ENCODE measurements at places on chromosomes 12 and 14. TPM values are rescaled to one million over a fixed set of nuclear protein-coding genes. Genes with fewer than 3 reads are reported as not detected.
A peak's percentile ranks its signal among the peaks of the same experiment; 100 is the strongest.

- peak; percentile 84 for DNase-seq
Observed at GRCh38 chr14:24171422-24172260, at the start of gene REC8. TSS of gene REC8 (plus strand) at chr14:24172080. CDS start at chr14:24172553, 473 bp downstream.

Gene KLHL33
- 0.60 TPM for total RNA-seq

DNA sequence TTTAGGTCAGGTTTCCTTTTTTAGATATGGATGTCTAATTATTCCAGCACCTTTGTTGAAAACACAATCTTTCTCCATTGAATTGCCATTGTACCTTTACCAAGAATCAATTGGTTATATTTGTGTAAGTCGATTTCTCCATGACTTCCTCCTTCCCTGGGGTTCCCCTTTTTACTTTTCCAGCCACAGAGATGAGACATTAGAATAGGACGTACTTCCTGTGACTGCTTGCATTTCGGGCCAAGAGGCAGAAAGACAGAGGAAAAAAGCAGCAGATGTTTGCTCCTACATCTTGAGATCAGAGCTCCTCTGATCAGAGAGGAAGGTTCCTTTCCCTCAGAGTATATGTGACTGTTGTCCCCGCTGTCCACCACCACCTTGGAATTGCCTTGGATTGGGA is 453.7 kb upstream of the RGS6 start:
- DNase-seq: no peak

DNA sequence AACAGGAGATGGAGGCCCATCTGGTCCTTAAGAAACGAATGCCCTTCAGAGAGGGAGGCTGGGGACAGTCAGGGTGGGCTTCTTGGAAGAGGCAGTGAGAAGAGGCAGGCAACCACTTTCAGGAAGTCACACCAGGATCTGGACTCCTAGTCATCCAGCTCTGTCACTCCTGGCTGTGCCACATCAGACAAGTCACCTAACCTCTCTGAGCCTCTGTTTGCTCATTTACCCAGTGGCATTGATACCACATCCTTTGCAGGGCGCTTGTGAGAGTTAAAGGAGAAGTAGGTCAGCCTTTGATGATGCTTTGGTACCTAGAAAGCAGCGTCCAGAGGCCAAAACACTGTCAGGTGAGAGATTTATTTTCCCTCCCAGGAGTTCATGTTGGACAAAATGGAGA is 11.1 kb downstream of the CCDC197 start:
- DNase-seq: no peak

DNA sequence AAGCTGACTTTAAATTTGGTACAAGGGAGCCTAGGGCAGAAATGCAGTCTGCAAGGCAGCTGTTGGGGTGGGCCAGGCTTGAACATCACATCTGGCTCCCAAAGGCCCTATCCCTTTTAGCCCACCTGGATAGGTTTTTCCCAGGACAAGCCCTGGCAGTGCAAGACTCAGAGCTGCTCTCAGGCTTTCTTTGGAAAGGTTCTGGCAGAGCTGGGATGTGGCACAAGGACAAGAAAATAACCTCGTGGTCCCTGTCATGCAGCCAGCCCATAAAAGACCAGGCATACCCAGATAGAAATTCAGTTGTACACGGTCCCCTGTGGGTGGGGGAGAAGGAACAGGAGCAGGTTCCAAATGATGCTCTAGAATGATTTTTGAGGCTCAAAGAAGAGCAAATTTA is 206.9 kb downstream of the TTC7B start:
- no peak for DNase-seq

GRCh38 chr12:62817556-62818271 is 117.2 kb downstream of the PPM1H start:
- no peak for DNase-seq

DNA sequence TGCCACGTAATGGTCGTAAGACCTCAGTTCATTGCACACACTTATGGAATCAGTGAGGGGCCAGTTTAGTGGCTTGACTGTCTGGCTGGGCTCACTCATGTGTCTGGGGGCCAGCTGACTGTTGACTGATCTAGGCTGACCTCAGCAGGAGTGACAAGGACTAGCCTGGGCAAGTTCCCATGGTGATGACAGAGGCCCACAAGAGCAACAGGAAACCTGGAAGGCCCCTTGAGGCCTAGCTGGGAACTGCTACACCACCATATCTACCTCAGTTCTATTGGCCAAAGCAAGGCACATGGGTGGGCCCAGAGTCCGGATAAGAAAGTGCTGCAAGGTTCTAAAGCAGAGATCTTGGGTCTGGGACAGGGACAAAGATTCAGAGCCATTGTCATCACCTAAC is 21.3 kb upstream of the RFLNA start:
- DNase-seq: no peak

GRCh38 chr12:42343721-42344120 is 17.8 kb downstream of the PPHLN1 start:
- DNase-seq: no peak

Gene ATG101
- total RNA-seq: 29.7 TPM

GRCh38 chr14:30005114-30005808 is 77.6 kb upstream of the PRKD1 start:
- DNase-seq: no peak

- peak; percentile 70 for DNase-seq
Observed at GRCh38 chr12:112111931-112112330, 3.3 kb upstream of the NAA25 start.

Gene VASH1
- total RNA-seq: 12.0 TPM

GRCh38 chr14:94174604-94175010 is 485 bp downstream of the PPP4R4 start:
- no peak for DNase-seq

DNA sequence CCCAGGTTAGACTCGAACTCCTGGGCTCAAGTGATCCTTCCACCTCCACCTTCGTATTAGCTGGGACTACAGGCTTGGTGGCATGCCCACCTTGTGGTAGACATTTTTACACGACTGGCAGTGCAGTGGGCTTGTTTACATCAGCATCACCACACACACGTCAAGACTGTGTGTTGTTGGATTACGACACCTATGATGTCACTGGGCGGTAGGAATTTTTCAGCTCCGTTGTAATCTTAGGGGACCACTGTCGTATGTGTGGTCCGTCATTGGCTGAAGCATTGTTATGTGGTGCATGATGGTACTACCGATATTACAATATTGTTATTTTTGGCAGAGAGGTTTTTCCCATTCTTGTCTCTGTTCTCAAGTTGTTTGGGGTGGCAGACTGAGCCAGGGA is 50.7 kb downstream of the TSPAN9 start:
- no peak for DNase-seq

DNA sequence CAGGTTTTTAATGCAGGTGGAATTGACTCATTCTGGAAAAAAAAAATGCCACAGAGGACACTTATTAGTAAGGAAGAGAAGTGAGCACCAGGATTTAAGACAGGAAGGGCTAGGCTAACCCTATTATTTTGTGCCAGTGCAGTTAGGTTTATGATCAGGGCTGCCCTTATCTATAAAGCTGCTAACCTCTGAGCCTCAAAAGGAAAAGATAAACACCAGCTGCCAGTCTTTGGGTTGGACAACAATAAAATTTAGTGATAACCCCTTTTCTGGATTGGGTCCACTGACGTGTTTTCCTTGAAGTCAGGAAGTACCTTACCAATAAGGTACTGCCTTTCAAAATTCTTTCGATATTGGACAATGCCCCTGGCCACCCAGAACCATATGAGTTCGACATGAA is 128.9 kb downstream of the NUBPL start:
- DNase-seq: no peak

DNA sequence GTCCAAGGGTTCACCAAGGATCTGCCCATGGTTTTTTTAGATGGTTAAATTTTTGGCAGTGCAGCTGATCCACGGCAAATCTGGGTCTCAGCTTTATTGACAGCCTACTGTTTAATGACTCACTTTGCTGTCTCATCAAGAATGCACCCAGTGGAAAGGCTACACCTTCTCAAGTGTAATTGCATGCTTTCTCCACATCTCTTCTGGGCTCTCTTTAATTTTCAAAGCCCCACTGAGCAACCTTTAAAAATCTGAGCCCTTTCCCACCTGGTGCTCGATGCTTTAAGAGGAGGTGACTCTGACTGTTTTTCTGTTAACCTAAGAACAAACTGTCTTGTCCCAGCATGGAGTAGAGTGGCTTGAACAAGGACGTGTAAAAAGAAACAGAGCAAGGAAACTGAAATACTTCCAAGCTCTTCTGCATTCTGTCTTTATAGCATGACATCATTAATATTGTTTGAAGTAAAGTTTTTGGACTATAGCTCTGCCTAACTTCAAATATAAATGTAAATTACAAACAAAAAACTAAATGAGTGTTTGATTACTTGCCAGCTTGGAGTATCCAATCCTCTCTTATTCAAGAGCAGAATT is 214.2 kb upstream of the KRR1 start:
- DNase-seq: no peak

Gene ACSM4
- not detected for total RNA-seq

- no peak for DNase-seq
Observed at GRCh38 chr14:25750436-25750835, 700.5 kb upstream of the STXBP6 start.

DNA sequence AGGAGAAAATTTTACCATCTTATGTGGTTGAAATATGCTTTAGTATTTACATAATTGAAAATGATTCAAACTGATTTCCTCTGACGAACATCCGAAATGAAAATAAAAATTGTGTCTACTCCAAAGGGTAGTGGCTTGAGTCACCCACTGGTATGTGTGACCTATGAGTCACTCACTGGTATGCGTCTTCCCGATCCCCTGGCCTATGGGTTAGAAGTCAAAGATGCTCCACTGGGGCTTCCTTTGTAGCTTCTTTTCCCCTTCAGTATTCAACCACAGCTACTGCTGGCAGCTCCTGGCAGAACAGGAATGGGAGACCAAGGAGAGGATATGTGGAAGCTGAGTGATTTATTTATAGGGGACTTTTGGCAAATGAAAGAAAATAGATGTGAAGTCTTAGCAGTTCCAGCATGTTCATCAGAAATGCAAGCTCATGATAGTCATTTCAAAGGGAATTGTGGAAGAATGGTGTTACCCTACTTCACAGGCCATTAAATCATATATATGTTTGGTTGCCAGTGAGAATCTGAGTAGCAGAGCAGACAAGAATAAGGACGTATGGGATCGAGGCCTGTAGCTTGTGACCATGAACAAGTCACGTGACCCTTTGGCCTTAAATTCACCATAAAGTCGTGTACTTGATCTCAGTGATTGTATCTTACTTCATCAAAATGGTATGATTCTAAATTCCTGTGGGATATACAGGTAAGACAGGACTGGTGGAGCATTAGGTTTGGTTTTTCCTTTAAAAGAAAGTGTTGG is 108.3 kb downstream of the CRADD start:
- peak; percentile 79 for DNase-seq

- no peak for DNase-seq
Observed at GRCh38 chr14:101502761-101503392, 58.4 kb upstream of the DIO3 start.

DNA sequence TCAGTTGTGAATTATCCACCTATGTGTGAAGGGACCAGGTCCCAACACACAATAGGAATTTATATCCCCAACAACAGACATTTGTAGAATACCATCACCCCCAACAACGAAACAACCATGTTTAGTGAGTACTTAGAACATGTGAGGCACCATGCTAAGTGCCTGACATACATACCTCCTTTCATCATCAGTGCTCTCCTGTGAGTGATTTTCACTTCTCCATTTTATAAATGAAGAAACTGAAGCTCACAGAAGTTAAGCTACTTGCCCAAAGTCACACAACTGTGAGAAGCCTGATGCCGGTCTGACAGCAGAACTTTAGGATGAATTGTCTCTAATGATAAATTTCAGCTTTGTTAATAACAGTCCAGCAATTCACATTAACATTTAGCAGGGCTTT is 35.4 kb downstream of the SPTB start:
- no peak for DNase-seq

GRCh38 chr12:2288875-2289274 is 236.1 kb downstream of the CACNA1C start:
- no peak for DNase-seq

Gene KRT6B
- not detected for total RNA-seq

DNA sequence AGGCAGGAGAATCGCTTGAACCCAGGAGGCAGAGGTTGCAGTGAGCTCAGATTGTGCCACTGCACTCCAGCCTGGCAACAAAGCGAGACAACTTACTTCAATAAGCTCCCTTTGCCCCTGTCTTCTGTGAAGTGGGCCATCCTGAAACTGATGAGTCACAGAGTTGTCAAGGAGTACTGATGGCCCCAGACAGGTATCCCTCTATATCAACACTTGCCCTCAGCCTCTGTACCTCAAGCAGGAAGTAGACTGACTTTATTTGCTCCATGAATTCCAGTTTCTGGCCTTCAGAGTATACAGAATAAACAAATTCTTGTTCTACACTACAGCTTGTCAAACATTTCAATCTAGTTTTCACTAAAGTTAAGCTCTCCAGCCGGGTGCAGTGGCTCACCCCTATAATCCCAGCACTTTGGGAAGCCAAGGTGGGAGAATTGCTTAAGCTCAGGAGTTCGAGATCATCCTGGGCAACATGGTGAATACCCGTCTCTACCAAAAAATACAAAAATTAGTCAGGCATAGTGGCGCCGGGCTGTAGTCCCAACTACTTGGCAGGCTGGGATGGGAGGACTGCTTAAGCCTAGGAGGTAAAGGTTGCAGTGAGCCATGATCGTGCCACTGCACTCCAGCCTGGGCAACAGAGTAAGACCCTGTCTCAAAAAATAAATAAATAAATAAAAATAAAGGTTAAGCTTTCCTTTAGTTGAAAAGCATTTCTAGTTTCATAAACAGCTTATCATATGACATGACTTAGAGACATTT is 16.4 kb upstream of the LRP10 start:
- DNase-seq: no peak

- no peak for DNase-seq
Observed at GRCh38 chr12:75812271-75813018, 219.1 kb downstream of the PHLDA1 start.

All from upper lobe of left lung (tissue), 6 donors.